Activated CD4-positive, alpha-beta T cell treated with anti-CD3 and anti-CD28 coated beads, Interleukin-10, Interleukin-2, amounts not matched to agents 100 ng/mL and 50 ng/mL, durations not matched to agents 16 hours and 8 hours (primary cell): ENCODE measurements at places on chromosomes 16 and 17.
A peak's percentile ranks its signal among the peaks of the same experiment; 100 is the strongest.

DNA sequence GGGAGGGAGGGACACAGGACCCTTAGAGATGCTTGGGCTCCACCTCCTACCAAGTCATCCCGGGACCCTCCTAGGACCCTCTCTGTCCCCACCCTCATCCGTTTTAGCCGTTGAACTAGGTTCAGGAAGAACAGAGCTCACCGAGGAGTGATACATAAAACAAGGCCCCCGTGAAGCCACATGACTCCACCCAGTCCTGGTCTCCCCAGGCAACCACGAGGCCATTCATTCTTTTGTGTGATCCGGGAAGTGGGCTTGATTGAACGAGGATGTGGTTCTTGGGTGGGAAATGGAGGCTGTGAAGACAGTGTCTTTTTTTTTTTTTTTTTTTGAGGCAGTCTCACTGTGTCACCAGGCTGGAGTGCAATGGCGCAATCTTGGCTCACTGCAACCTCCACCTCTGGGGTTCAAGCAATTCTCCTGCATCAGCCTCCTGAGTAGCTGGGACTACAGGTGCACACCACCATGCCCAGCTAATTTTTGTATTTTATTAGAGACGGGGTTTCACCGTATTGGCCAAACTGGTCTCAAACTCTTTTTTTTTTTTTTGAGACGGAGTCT lies 14.8 kb downstream of the TRARG1 start:
- DNase-seq, result peak; percentile 86

- DNase-seq, result no peak
These were observed 100.7 kb downstream of the MARF1 start for GRCh38 chr16:15542261-15542660.

GRCh38 chr16:77663711-77664110 lies 58.6 kb upstream of the NUDT7 start:
- DNase-seq, result no peak

DNA sequence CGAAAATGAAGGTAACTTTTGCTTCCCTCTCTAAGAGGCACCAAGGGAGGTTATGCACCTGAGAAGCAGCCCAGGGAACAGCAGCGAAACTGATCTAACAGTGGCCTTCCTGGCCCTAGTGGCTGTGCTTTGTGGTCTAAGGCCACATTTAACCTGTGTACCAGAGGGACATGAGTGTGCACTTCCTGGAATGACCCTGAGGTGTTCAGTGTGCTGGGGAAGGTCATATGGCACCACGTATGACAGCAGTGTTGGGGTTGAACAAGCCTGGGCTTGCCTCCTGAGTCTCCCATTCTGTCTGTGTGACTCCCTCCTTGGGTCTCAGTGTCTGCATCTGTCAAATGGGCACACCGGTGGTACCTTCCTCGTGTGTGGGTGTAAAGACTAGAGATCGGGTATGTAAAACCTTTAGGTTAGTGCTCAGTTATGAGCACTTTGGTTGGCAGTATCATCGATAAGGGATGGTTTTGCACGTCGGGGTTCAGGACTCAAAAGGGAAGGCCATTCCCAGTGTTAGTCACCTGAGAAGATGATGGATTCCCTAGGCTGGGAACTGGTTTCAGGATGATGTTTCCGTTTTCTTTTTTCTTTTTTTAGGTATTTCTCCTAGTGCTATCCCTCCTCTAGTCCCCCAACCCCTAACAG lies 31.9 kb downstream of the PLCG2 start:
- DNase-seq, result no peak

DNA sequence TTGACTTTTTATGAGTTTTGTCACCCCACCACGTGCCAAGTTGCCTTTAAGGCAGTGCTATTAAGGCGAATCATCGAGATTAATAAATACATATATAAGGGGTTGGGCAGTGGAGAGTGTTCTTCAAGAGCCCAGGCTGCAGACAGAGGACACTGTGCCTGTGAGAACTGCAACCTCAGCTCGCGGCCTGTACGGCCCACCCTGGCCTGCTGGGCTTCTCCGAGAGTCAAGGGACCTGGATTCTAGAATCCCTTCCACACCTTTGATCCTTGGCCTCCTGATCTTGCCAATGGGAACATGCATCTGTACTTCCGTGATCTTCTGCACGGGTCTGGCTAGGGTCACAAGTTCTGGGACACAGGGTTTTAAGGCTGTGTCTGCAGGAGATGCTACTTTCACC lies 54.5 kb downstream of the IRX5 start:
- DNase-seq, result no peak

DNA sequence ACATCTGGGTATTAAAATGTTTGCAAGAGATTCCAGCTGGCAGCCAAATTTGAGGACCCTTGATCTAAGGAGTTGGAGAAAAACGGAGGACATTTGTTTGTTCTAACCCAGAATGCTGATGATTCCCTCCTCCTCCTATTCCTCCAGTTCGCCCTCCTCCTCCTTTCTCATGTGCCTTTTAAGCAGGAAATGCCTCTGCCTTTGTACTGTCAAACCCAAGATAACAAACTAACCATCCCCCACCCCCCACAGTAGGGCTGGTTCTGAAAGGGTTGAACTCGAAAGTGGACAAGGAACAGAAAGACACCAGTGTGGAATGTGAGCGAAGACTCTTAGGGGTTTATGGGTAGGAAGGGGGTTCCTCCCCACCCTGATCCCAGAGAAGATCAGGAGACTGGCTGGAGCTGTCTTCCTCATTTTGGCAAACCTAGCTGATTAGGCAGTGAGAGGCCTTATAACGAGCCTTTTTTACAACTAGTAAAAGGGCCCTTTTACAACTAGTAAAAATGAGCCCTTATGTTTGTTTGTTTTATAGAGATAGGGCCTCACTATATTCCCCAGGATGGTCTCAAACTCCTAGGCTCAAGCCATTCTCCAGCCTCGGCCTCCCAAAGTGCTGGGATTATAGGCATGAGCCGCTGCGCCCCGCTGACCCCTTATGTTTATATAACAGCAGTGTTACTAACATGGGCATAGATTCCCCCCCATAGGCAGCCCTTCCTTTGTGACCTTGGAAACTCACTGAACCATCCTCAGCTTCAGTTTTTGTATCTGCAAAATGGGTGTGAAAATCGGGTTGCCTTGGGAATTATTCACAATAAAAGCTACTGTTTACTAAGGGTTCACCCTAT lies 975 bp downstream of the CHD9 start:
- DNase-seq, result peak; percentile 30

- DNase-seq, result peak; percentile 65
These were observed at the start of gene THRA for GRCh38 chr17:40062329-40063186. THRA (plus strand) TSS chr17:40062965; CDS start chr17:40074489, 11,524 bp downstream.

GRCh38 chr16:1054660-1055556 lies 17.6 kb upstream of the SSTR5 start:
- DNase-seq, result peak; percentile 32

DNA sequence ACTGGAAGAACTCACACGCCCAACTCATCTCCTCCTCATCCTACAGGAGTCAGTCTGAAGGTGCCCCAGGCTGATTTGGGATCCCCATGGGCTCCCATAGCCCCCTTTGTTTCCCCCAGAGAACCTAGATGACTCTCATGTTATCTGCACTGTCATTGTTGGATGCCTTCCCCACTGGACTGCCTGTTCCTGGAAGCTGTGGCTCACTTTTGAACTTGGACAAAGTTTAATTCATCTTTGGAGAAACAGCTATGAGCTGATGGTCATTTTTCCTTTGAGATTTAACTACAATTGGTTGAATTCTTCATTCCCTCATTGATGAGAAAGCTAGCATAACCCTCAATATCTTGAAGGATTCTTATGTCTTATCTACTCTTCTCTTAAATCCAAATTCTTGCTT lies 186.6 kb downstream of the SALL1 start:
- DNase-seq, result no peak

- DNase-seq, result no peak
These were observed 1.4 kb upstream of the HS3ST3B1 start for GRCh38 chr17:14299280-14300141.

- no peak for DNase-seq
These were observed 22.2 kb upstream of the ATP2A3 start for GRCh38 chr17:3986270-3986938.

DNA sequence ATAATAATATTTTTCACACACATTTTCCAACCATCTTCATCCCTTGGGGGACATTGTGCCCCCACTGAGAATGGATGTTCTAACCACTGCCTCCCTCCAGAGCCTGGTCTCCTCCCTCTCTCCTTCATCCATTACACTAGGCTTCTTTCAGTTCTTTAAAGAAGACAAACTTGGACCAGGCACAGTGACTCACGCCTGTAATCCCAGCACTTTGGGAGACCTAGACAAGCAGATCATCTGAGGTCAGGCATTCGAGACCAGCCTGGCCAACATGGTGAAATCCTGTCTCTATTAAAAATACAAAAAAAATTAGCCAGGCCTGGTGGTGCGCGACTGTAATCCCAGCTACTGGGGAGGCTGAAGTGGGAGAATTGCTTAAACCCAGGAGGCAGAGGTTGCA lies 6.5 kb downstream of the ALOX15 start:
- no peak for DNase-seq

GRCh38 chr17:19618015-19618414 lies 30.5 kb upstream of the ALDH3A2 start:
- DNase-seq, result no peak

GRCh38 chr17:54482843-54483242 lies 417.8 kb upstream of the TOM1L1 start:
- no peak for DNase-seq

GRCh38 chr17:70099294-70099693 lies 24.3 kb downstream of the KCNJ16 start:
- no peak for DNase-seq

- DNase-seq, result no peak
These were observed 4.1 kb downstream of the KRT10 start for GRCh38 chr17:40818343-40818732.

GRCh38 chr17:63820963-63821561 lies 6.2 kb upstream of the PSMC5 start:
- no peak for DNase-seq

DNA sequence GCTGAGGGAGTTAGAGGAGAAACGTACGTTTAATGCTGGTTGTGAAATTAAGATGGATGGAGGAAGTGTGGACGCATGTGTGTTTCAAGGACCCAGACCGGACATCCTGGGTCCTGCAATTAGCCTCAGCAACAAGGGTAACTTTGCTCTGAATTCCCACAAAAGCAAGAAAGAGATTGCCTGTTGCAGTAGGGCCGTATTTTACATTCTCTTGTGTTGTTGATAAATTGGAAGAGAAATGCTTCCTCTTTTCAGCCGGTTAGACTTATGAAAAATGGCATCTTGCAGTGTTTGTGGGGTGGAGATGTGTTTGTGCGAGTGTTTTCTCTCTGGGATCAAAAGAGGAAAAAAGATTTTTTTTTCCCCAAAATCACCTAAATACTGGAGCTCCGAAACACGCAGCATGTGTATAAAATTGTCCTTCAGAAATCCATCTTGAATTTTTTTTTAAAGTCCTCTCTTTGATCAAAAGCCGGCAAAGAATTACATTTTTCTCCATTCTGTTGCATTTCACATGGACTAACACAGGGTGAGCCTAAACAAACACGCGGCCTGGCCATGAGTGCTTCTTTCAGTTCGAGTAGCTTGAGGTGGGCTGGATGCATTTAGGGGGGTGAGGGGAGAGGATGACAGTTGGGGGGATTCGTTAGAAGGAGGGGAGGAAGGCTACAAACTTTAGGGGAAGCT lies 251.6 kb downstream of the C16orf95 start:
- no peak for DNase-seq

DNA sequence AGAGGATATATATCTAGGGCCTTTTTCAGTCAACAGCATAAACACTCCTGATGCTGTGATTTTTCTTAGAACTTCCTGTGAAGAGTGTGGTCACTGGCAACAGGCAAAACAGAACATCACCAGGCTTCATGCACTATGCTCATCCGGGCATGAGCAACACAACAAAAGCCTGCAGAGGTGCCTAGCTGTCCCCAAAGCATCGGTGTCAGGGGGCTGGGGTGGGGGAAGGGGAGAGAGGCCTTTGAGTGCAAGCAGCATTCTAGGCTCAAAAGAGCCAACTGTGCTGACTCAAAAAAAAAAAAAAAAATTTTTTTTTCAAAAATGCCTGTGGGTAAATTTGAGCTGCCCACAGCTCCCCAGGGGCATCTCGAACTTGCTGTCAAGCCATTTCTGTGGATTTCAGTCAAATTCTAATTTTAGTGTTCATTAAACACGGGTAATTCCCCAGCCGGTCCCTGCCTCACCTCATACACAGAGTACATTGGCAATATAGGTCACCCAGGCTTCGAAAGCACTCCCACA lies 194.6 kb upstream of the DYNLRB2 start:
- no peak for DNase-seq
